ENCODE measurements at places on chromosomes 1 and 21.

DNA sequence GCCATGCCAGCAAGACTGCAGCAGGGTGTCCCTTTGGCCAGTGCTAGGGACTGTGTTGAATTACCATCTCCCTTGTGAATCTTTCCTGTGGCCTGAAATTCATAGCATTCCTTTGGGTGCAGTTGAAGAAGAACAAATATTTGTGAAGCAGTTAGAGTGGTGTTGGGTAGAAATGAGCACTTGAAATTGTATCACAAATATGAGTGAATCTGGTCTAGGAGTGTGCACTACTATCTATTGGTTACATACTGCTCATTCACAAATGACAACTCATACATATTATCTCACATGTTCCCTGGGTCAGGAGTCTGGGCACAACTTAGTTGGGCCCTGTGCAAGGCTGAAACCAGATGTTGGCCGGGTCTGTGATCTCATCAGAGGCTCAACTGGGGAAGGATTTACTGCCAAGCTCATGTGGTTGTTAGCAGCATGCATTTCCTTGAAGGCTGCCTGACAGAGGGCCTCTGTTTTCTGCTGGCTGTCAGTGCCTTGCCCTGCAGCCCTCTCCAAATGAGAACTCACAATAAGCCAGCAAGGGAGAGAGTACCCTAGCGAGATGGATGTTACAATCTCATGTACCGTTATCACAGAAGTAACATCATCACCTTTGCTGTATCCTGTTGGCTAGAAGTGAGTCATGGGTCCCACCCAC is 23.8 kb downstream of the AJAP1 start:
- DNase-seq, result no peak

- no peak for DNase-seq
These were observed 185.4 kb upstream of the AJAP1 start for GRCh38 chr1:4468804-4469514.

GRCh38 chr1:31897526-31898100 is 40.6 kb downstream of the PTP4A2 start:
- no peak for DNase-seq

GRCh38 chr1:247367786-247368422 is 36.2 kb upstream of the ZNF496 start:
- no peak for DNase-seq

GRCh38 chr1:59499943-59500569 is 203.2 kb downstream of the FGGY start:
- no peak for DNase-seq

DNA sequence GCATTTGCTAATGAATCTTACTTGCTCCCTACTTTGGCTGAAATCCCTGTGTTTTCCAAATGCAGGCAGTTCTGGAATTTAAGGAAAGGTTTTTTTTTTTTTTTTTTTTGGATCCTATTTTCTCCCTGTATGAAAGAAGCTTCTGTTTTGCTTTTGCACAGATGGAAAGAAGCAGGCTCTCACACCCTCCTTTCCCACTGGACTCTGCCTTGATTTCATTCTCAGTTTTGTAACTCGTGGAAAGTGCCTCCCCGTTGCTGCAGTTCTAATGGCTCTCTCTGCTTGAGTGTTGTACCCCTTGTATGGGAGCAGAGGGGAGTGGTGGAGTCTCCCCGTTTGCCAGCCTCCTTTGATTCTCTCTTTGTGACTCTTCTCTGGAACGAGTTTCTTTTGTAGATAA is 291.9 kb downstream of the CAMTA1 start:
- no peak for DNase-seq
